Mesothelial cell of epicardium (in vitro differentiated cells): ENCODE measurements at places on chromosomes 12 and 14.

DNA sequence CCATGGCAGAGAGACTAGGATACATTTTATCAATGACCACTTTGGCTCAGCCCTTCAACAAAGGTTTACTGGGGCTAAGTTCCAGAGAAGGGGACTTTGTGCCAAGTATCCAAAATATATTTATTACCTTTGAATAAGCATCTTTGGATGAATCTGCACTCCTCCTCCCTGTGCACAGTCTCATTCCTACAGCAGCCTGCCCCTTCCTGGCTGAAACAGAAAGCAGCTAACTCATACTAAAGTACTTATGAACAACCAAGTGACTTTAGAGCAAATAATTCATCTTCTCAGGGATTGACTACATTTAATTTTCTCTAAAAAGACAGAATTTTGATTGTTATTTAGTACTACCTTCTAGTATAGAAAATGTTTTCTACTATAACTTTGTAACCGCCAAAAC, 47.8 kb upstream of the ETV6 start:
- DNase-seq = no peak

DNA sequence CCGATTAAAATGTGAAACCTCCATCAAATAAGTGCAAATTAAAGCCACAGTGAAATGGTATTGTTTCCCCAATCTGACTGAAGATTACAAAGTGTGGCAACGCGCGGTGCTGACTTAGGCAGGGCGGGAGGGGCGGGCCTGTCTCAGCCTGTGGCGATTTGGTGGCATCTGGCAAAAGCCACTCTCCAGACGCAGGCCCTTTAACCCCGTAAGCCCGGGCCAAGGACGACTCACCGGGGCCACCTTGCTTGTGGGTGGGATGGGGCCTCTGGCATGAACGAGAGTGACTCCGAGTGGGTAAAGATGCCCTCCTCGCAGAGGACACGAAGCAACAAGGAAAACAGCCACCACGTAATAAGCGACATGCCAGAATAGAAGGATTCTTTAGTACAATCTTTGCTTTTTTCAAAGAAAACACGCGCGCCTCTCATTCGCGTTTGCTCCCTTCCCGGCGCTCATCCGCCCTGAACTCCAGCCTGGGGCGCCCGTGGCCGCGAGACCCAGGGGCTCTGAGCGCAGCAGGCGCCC, 815 bp downstream of the DEGS2 start:
- no peak for DNase-seq

DNA sequence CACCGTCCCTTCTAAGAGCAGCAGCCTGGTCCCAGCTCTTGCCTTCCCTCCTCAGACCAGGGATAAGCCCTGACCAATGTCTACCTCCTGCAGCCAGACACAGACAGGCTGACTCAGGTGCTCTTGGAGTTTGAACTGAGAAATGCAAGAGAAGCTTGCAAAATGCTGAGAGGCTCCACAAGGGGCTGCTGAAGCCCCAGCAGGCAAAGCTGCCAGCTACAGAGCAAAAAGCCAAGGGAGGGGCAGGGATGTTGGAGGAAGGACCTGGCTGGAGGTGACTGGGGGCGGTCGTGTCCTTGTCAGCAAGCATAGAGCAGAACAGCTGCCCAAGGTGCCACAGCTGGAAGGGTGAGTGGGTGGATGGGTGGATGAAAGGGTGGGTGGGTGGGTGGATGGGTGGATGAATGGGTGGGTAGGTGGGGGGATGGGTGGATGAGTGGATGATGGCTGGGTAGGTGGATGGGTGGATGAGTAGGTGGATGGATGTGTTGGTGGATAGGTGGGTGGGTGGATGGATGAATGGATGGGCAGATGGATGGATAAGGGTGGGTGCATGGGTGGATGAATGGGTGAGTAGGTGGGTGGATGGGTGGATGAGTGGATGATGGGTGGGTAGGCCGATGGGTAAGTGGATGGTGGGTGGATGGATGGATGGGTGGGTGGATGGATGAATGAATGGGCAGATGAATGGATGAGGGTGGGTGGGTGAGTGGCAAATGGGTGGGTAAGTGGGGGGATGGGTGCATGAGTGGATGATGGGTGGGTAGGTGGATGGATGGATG, 4.0 kb upstream of the INF2 start:
- no peak for DNase-seq

DNA sequence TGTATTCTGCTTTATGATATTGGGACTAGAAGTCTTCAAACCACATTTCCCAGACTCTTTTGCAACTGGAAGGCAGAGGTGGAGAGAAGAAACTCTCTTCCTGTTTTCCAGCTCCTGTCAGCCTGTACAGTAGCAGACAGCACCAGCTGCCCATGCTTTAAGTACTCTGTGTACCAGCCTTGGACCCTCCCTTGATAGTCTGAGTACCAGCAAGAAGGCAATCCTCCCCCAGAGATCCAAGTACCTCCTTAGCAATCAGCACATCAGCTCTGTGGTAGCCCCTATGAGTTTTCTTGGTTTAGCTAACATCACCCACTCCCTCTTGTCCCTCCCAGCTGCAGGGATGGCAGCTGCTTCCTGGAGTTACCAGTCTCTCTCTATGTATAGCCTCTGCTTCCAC, 56.3 kb downstream of the STXBP6 start:
- no peak for DNase-seq

GRCh38 chr12:53233671-53234121, 1.7 kb upstream of the RARG start:
- no peak for DNase-seq
